ENCODE measurements at places on chromosomes 6 and 20. TPM values are rescaled to one million over a fixed set of nuclear protein-coding genes. Genes with fewer than 3 reads are reported as not detected.
A peak's percentile ranks its signal among the peaks of the same experiment; 100 is the strongest.

The ENPP4 gene
- total RNA-seq, result 2.5 TPM

DNA sequence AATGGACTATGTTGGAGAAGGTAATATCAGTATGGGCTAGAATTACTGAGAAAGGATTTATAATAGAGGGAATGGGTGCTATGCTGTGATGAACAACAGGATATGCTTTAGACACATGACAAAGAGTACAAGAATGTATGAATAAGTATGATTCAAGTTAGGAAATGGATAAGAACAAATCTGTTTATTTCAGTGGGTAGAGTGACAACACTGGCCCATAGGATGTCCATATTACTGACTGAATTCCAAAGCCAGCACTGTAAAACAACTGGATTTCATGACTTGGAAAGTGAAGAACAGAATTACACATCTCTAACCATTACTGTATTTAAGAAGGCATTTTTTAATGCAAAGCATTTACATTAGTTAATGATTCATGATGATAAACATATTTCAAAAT, 35.9 kb downstream of the EPM2A start:
- no peak for DNase-seq

DNA sequence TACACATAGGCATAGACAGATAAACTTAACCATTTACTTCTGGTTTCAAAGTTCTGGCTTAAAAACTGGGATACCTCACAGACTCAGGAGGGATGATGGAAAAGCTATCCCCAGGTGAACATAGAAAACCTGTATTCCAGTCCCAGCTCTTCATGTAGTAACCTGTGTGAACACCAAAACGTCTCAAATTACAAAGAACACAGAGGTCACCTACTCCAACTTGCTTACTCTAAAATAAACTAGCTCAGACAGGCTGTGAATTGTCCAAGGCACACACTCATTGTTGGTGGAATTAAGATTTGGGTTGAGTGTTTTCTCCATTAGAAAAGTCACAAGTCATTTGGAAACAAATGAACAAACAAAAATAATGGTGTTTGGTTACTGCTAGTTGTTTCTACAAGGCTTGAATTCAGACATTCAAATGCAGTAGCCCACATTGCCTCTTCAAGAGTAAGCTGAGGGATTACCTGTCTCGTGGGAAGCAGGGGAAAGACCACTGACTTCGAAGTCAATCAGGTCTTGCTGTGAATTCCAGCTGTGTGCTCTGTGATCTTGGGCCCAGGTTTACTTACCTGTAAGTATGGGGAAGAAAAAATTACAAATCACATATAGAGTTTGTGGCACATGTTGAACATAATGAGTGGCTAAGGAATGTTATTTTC, 48.2 kb upstream of the LRRC1 start:
- DNase-seq, result no peak

The ANGPT4 gene
- not detected for total RNA-seq

The MYLK2 gene
- 0.22 TPM for total RNA-seq

DNA sequence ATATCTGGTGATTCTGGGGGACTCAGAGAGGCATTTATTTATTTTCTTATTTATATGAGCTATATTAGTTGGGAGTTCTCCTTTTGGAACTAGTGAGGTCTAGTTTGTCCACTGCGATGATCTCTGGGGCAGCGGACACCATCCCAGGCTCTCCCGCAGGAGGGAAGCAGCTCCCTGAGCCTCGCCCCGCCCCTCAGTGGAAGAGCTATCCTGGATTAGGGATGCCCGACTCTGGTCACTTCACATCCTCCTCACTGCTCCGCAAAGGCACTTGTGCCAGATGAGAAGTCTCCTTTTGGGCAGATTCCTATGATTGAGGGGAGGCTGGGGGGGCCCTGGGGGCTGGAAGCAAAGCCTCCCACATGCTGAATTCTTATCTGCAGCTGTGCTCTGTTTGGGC, 3.6 kb upstream of the MAS1 start:
- DNase-seq, result no peak

The FAM83D gene
- total RNA-seq, result 21.8 TPM

GRCh38 chr20:911882-912600, 4.1 kb downstream of the ANGPT4 start:
- DNase-seq, result peak; percentile 44

DNA sequence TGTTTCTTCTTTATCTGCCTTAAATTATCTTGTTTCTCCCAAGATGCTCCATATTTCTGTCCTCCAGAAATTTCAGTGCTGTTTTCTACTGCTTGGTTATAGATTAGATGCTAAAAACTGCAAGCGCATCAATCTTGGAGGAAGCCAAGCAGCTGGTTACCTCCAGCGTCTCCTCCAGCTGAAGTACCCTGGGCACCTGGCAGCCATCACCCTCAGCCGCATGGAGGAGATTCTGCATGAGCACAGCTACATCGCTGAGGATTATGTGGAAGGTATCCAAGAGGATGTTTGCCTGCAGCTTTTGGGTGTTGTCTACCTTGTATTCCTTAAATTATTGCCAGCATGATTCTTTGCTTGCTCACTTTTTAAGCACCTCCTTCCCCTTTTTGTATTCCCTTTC, 3.8 kb downstream of the ACTR5 start:
- DNase-seq, result no peak

The SIRPA gene
- 0.36 TPM for total RNA-seq

- no peak for DNase-seq
Measured at GRCh38 chr6:143451531-143451930, 926 bp downstream of the PEX3 start.

The GPANK1 gene
- 18.6 TPM for total RNA-seq

The SNRNP48 gene
- total RNA-seq, result 8.3 TPM

DNA sequence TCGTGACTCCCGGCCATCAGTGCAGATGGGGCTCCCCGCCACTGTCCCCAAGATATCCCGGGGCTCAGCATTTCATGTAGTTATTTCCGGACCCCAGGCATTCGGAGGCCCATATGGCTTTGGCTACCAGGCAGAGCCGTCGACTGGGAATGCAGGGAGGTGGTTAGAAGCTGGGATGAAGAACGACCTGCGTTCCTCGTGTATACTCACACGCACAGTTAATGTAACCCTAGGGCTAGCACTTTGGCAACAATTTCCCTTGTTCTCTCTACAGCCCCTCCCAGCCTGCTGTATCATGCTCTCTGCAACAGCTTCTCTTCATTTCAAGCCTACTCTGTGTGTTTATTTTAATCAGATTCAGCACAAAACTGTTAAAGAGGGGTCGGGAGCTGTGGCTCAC, 240.4 kb downstream of the MYLK4 start:
- no peak for DNase-seq

DNA sequence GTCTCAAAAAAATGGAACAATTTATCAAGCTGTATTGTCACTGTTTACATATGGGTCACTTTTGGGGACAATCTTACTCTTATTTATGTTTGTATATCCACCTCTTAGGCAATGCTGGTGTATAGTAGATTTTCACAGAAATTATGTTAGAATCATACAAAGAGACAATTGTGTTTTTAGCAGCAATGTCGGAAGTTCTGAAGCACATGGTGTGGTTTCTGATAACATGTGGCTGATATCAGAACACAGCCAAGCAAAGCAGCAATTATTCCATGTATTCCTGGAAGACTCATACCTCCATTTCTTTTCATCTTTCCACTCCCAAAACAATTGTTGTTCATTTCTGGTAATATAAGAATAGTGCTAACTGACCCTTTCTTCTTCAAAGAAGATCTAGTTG, 17.5 kb upstream of the LOC128125822 start:
- DNase-seq, result no peak

DNA sequence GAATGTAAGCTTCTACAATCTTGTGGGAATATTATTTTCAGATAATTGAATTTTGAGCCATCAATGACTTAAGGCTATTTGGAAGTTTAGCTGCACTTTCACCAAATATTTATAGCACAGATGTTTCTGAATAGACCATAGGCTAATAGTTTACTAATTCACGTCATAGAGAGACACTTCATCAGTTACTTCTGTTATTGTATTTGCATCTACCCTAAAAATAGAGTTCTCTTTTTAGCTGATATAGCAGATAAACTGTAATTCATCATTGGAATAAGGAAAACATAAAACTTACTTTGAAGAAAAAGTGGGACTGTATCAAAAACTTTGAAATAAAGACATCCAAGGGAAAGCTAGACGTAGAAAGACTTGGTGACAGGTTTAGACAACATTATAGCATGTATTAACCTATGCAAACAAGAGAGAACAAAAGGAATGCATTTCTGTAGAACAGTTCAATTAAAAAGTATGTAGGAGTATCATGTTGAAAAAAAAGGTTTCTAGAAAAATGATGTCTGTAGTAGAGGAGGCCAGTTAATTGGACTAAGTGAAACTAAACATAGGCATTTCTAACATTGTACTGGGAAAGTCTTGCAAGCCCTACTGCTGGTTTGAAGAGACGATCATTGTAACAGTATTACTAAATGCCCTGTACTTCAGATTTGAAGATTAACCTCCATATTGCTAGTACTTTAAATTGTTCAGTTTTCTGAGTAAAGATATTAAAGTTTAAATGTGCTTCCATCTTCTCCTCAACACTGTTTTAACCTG, 123.3 kb downstream of the ZFAND3 start:
- no peak for DNase-seq

The HLA-DPB1 gene
- 601 TPM for total RNA-seq

DNA sequence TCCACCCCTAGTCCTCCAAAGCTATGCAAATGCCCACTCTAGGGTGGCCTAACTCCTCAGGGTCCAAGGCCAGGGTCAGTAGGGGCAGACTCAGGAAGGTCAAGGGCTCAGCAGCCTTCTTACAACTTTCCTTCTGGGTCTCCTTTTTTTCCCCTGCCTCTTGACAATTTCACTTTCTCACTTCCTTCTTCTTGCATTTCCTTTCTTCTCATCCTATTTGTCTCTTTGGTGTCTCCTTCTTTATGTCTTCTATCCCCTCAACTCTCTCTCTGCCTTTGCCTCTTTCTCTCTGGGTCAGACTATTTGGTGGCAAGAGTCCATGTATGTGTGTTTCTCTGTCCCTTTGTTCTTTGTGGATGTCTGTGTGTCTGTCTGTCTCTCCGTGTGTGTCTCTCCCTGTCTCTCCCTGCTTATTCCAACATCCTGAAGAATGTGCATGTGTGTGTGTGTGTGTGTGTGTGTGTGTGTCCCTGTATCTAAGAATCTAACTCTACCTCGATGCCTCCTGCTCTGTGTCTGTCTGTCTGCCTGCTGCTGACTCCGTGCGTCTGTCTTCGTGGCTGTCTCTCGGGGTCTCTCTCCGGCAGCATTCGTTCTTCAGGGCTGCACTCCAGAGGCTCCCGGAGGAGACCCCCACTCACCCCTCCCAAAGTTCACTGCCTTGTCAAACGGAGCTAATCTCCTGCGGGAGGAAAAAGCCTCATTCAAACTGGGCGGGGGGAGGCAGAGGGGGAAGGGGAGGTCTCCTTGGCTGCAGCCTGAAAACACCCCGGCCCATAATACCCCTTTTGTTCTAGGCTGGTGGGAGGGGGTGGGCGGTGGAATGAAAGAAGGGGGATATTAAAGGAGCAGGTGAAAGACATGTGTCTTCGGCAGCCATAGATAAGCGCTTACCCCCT, 51.7 kb upstream of the FOXP4 start:
- DNase-seq, result no peak

The TSPO2 gene
- total RNA-seq, result not detected

The PPP1R14C gene
- 0.32 TPM for total RNA-seq

DNA sequence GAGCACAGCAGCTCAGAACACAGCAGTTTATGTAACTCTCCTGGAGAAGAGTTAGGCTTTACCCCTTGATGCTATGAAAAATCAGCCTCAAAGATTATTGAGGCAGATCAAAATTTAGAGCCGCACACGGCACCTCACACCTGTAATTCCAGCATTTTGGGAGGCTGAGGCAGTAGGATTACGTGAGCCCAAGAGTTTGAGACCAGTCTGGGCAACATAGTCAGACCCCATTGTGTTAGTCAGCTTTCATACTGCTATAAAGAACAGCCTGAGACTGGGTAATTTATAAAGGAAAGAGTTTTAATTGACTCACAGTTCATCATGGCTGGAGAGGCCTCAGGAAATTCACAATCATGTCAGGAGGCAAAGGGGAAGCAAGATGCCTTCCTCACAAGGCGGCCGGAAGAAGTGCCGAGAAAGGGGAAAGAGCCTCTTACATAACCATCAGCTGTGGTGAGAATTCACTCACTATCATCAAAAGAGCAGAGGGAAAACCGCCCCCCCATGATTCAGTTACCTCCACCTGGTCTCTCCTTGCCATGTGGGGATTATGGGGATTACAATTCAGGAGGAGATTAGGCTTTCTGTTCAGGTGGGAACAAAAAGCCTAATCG, 87.7 kb downstream of the SGK1 start:
- DNase-seq, result no peak

- no peak for DNase-seq
Measured at GRCh38 chr6:39602601-39603519, 122.3 kb downstream of the KIF6 start.

- DNase-seq, result no peak
Measured at GRCh38 chr6:134863763-134864510, 86.0 kb downstream of the ALDH8A1 start.

DNA sequence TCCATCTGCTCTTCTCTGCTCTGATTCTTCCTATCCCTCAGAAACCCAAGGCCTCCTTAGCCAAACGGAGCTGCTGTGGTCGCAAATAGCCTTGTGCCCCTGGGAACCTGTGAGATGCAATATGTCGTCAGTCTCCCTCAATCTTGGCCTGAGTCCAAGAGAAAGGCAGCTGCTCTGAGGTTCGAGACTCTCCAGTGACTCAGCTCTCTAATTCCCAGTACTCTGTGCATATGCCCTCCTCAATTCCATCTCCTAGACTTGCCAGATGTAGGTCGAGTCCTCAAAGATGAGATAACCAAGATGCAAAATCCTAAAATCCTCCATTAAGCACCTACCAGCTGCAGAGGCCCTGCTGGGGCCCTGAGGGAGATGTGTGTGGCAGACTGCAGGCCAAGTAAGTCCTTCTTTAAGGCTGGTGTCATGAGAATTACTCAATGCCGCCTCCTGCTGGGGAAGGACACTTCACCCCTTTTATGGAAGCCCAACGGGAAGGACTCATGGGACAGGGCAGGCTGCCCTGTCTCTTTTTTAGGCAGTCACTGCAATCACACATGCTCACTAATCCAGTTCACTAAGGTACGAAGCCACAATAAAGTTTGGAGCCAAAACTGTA, 28.5 kb downstream of the C6orf15 start:
- DNase-seq, result peak; percentile 83

DNA sequence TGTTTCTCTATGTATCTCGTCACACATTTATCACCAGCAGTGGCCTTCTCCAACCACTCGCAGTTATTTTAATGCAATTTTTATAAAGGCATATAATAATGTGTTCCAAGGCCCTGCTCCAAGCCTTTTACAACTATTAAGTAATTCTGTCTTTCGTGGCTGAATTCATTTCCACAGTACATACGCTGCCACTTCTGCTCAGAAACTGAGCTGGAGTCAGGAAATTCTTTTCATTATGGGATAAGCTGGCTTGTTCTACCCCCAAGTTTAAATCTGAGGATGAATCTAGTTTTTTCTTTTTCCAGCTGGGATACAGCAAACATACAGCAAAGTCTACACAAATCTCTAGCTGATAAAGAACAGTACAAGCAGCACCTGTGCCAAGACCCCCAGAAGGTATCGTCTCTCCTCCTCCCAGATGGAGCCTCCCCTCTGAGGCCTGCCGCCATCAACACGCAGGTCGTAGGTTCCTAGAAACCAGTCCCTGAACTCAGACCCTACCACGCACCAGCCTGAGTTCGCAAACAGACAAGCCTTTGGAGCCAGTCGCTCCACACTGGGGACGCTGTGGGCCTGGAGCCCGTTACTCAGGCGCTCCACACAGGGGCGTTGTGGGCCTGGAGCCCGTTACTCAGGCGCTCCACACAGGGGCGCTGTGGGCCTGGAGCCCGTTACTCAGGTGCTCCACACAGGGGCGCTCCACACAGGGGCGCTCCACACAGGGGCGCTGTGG, 263.5 kb downstream of the THBS2 start:
- DNase-seq, result no peak

- DNase-seq, result no peak
Measured at GRCh38 chr6:107538856-107539387, 49.0 kb downstream of the SOBP start.
